ENCODE measurements at places on chromosomes 5 and 9.

DNA sequence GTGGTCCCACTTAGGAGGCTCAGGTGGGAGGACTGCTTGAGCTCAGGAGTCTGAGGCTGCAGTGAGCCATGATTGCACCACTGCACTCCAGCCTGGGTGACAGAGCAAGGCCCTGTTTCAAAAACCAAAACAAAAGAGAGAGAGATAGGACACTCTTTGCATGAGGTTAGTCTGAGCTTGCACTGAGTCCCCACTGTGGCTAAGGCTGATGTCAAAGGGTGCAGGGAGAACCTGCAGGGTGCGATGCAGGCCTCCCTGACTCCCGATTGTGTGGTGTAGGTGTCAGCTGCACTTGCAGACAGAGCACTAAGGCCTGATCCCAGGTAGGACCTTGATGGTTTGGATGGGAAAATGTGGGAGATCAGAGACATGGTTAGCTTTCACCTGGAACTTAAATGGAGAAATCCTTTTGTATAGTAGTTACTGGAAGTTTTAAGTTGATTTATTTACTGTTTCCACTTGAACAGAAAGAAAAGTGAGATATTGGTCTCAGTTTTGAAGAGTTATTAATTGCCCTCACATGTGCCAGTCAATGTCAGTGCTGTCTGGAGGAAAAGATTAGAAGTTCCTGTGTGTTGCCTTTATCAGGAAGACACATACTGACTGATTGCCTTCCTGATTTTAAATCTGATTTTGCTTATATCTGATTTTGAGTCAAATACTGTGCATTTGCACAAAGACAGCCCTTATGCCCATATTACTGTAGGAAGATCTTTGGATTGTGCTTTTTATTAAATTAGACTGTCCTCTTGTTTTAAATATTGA lies 260.0 kb downstream of the MAST4 start:
- DNase-seq, result no peak

DNA sequence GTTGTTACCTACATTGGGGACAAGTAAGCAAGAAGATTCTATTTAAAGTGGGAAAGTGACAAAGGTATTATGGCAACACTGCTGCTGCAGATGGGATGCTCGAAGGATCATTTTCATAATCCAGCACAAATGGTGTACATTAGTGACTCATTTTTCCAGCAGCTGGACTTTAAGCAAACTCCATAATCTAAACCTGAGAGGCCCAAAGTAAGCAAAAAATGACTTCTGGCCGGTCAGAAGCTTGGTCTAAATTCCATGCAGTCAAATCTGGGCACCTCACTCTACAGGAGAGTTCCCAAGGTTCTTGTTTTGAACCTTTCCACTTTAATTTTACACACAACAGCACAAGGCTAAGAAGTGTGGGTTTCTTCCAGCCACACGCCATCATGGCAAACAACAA lies 43.6 kb upstream of the TRAF1 start:
- no peak for DNase-seq

- DNase-seq, result no peak
Observed at GRCh38 chr5:36733183-36733582, 126.8 kb downstream of the SLC1A3 start.

DNA sequence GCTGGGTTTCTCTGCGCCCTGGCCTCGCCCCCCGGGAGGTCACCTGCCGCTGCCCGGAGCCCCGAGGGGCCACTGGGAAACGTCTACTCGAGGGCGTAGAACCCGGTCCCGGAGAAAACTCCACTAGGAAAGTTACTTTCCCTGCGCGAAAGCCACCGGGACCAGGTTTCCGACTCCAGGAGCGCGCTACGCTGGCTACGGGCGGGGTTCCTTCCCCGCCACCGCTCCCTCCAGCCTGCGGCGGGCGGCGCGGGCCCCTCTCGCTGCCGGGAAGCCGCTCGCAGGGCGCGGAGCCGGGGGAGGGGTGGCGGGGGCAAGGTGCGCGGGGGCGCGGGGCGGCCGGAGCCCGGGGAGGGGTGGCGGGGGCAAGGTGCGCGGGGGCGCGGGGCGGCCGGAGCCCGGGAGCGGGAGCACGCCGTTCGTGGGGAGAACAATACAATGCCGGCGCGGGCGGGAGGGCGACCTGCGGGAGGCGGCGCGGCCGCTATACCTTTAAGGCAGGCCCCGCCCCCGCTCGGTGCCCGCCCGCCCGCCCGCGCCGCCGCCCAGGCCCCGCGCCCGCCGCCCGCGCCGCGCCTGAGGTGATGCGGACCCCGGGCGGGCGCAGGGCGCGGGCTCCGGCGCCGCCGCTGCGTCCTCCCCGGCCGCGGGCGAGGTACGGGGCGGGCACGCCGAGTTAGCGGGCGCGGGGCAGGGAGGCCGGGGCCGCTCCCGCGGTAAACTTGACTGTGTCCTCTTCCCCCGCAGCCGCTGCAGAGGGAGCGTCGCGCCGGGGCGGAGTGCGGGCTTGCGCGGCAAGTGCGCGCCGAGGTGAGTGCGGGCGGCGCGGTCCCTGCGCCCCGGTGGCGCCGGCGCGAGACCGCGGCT lies 278.1 kb downstream of the AOPEP start:
- DNase-seq, result peak; percentile 33

GRCh38 chr5:54740141-54740540 lies 222.6 kb downstream of the SNX18 start:
- no peak for DNase-seq

DNA sequence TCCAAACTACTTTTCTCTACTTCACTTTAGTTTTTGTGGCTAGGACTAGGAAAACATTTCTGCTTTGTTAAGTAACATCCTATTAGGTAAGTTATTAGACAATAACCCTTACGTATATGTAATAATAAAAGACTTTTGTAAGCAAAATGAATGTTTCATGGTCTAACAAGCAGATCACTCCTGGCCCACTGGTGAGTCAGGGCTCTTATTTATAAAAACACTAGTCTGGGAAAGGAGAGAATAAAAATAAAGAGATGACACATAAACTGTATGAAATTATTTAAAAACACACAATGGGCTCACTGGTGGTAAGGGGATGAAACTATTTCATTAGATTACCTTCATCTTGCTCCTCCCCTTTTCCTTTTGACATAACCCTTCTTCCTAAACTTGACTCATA lies 2212.2 kb upstream of the ACO1 start:
- DNase-seq, result no peak

GRCh38 chr9:6356441-6356840 lies 28.3 kb downstream of the TPD52L3 start:
- DNase-seq, result no peak

DNA sequence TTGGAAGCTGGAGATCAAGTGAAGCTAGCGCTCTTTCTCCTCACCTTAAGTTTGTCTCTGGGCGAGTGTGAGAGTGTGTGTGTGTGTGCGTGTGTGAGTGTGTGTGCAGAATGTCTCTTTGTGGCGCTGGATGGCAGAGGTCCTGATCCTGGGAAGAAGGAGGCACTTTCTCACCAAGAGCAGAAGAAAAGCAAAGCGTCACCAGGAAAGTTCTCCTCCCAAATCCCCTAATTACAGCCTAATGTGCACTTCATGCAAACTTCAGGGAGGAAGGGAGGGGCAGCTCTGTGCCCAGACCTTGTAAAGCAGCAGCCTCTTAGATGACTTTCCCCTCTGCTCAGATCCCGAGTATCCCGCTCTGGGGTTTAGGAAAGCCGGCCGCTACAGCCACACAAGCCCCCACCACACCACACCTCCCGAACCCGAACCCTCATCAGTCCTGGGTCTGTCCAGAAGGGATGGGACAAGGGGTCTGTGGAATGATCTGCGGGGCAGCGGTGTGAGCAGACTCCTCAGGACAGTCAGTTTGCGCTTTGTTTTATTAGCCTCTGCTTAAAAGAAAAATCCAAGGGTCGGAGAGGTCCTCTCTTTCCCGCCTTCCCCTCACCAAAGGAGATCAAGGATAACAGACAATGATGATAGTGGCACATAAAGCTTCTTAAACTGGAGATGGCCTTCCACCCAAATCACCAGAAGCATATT lies at the start of gene HAPLN1:
HAPLN1 (minus strand) TSS at position 20 of the 702 bp plus-strand sequence. CDS start 47,332 bp downstream, outside the sequence.
- DNase-seq, result no peak

DNA sequence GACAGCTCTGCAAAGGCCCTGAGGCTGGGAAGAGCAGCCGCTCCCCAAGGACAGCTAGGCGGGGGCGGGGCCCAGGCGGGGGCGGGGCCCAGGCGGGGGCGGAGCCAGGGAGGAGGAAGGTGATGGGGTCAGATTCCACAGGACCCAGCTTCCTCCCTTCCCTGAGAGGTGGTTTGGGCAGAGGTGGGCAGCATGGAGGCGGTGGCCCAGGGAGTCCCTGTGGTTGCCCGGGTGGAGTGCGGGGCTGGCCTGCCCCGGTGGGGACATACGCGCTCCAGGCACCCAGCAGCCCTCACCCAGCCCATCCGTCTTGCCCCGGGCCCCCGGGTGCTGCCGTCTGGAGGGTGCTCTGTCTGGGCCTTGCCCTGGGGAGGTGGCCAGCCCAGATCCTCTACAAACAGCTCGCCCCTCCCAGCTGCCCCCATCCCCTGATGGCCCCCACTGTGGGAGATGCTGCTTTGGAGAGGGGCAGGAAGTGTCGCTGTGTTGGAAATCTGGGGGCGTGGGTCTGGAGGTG lies 11.0 kb upstream of the RNU6ATAC start:
- no peak for DNase-seq

GRCh38 chr5:57938174-57938557 lies 455.6 kb upstream of the ACTBL2 start:
- DNase-seq, result no peak

GRCh38 chr5:146490089-146490843 lies 25.7 kb downstream of the GPR151 start:
- DNase-seq, result no peak

- no peak for DNase-seq
Observed at GRCh38 chr5:171444582-171444981, 25.1 kb downstream of the FGF18 start.

- DNase-seq, result no peak
Observed at GRCh38 chr5:139659695-139660101, 11.5 kb downstream of the CXXC5 start.

GRCh38 chr5:60143942-60144549 lies 250.5 kb upstream of the PDE4D start:
- DNase-seq, result no peak

GRCh38 chr5:139746691-139747582 lies 48.7 kb upstream of the PSD2 start:
- DNase-seq, result peak; percentile 51

- no peak for DNase-seq
Observed at GRCh38 chr5:1555808-1556731, 32.3 kb upstream of the LPCAT1 start.

GRCh38 chr5:153902016-153902415 lies 136.7 kb downstream of the FAM114A2 start:
- DNase-seq, result no peak

- no peak for DNase-seq
Observed at GRCh38 chr9:80233906-80234305, 662.1 kb downstream of the TLE4 start.

DNA sequence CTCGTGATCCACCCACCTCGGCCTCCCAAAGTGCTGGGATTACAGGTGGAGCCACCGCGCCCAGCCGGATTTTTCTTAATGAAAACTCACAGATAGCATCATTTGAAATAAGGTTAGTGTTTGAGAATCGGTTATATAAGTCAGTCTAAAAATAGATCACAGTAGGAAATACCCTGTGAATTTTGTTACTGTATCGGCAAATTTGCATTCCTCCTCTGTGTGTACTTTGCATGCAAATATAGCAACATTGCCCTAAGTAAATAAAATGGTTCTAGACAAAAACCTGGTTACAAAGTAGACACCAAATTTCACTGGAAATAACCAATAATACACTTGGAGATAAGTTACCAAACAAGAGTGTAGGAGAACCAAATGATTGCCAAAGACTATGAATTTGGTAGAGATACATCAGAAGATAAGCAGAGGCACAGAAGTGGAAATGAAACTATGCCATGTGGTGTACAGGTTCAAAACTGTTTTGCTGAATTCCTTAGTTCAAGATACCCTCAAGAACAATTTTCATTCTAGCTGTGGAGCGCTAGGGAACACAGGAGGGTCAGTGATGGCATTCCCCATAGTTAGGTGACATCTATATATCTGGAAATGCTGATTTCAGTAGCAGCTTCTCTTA lies 58.1 kb downstream of the ICE1 start:
- no peak for DNase-seq

GRCh38 chr5:80239680-80240367 lies 16.0 kb downstream of the SERINC5 start:
- no peak for DNase-seq

DNA sequence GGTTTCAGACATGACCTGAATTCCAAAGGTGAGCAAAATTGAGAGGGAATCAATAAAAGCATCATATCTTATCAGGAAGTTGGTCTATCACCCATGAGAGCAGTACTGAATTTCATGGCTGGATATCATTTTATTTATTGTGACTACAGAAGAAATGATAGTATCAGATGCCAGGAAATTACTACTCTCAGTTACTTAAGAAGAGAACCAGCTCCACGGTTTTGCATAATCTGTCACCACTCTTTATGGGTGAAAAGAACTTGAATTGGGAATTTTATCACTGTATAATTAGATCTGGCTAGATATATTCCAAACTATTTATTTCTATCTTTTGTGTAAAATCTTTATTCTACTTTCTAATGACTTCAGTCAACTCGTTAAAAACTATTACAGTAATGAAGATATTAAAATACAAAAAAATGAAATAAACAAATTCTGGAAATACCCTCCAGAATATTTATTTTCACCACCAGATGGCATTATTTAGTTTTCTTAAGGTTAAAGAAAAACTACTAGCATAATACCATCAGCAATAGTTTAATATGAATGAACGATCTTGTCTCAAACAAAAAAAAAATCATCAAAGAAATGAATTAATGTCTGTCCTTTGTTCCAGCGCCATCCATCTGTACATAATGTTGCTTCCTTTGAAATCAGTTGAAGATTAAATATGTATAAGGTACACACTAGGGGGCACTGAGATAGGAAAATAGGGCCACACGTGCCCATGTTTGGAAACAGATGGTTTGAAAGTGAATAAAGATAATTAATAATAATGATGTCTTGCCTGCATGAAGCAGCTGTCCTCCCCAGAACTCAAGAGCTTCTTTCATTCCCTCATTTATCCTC lies 84.7 kb upstream of the SLCO6A1 start:
- DNase-seq, result no peak

DNA sequence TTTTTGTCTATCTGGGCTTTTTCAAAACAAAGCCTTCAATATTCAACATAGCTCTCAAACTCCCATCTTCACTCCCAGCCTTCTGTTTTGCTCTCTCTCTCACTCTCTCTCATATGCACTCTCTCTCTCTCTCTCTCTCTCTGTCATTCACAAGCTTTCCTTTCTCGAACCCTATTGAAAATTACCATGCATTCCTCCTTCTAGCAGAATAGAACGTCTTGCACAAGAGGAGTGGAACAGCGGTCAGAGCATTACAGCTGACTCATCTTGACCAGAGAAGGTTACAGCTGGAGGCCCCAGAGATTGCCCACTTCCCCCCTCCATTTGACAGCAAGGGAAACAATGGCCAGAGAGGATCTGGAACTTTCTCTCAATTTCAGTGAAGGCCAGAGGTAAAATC lies 51.0 kb upstream of the LIFR start:
- no peak for DNase-seq

Measured in stimulated activated CD4-positive, alpha-beta T cell treated with anti-CD3 and anti-CD28 coated beads, Interleukin-4, amount 100 ng/mL, for 48 hours (primary cell).